ENCODE measurements at places on chromosomes 1 and 21.

GRCh38 chr21:38511662-38512243 lies 13.5 kb upstream of the ERG start:
- DNase-seq, result no peak

DNA sequence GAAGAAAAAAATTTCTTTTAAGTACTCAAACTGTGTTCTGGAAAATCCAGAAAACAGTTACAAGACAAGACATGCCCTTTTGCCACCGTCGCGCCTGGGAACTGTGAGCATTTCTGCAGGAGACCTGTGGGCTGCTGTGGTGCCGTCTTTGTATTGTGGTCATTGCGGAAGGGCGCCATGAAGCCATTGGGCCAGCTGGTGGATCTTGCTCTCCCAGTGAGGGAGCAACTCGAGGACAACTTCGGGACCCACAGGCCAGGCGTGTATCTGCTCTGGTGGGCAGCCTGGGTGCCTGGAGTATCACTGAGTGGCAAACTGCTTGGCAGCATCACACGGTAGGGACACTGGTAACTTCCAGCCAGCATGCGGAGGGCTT lies 3.8 kb upstream of the THEMIS2 start:
- DNase-seq, result no peak

DNA sequence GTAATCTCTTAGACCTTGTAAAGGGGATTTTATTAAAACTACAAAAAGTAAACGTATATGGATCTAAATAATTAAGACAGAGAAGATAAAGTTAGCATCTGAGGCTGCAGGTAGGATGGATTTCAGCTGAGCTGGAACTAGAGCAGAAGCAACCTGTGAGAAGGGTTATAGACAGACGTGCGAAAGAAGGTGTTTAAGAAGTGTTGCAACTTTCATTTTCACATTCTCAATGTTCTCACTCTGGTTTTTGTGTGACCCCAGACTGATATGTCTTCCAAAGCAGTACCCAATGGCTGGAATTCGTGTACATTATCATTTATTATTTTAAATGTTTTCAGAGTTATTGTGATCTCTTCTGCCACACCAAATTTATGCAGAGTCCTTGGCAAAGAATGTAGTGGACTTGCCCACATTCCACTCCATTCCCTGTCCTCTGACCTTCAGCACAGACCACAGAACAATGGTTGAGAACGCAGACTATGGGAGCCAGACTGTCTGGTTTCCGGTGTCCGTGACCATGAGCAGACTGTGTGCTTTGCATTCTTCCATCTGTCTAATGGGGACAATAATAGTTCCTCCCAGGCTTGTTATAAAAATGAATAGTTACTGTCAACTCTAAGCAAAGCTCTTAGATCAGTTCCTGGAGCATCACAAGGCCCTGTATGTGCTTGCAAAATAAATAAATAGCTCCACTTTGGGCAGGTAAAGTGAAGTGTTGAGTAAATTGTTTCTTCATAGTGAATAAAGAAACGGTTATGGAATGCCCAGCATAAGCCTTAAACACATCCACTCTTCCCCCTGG lies 140.6 kb upstream of the SAMSN1 start:
- no peak for DNase-seq

- DNase-seq, result no peak
Measured at GRCh38 chr21:34183331-34183928, 110.1 kb downstream of the MRPS6 start.

DNA sequence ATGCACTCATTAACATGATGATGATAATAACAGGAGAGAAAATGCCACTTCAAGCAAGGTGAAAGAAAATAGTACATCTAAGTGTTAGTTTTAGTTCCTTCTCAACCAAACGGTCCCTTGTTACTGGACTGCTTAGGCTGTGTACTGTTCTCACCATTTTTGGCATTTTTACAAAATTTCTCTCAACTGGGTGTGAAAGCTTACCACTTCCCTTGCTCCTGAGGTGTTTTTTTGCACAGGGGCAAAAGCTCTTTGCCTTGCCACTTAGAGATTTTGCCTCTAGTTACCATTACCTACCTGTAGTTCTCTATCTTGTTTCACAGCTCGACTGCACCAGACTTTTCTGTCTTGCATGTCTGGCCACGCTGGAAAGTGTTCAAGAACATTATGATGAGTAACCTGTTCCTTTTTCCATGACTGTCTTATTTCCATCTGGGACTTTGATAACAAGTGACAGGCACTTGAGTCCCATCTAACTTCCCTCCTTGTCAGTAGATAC lies 10.7 kb downstream of the NEK7 start:
- no peak for DNase-seq

- DNase-seq, result no peak
Measured at GRCh38 chr1:98546319-98546718, 115.2 kb upstream of the SNX7 start.

DNA sequence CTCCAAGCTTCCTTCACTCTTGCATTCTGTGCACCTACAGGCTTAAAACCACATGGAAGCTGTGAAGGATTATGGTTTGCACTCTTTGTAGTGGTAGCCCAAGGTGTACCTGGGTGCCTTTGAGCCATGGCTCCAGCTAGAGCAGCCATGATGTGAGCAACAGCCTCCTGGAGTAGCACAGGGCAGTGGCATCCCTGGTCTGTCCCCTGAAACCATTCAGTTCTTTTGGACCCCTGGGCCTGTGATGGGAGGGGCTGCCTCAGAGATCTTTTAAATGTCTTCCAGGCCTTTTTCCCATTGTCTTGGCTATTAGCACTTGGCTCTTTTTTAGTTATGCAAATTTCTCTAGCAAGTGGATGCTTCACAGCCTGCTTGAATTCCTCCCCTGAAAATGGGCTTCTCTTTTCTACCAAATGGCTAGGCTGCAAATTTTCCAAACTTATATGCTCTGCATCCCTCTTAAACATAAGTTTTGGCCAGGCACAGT lies 47.4 kb downstream of the CLCA4 start:
- DNase-seq, result no peak

DNA sequence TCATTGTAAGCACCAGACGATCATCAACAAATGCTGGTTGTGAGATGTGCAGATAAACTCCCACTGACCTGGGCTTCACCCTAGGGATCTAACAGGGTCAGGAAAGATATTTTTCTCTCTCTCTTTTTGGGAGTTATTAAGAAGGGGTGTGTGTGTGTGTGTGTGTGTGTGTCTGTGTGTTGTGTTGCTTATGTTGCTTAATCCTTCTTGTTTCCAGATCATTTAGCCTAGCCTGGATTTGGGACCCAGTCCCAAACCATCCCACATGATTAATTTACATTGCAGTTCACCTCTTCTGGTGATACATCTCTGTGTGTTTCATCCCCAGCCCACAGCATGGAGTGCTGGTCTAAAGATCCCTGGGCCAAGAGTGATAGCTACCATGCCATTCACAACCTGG lies 122.8 kb upstream of the IPO9 start:
- DNase-seq, result peak; percentile 62

- DNase-seq, result no peak
Measured at GRCh38 chr1:5742032-5742431, 250.2 kb downstream of the NPHP4 start.

DNA sequence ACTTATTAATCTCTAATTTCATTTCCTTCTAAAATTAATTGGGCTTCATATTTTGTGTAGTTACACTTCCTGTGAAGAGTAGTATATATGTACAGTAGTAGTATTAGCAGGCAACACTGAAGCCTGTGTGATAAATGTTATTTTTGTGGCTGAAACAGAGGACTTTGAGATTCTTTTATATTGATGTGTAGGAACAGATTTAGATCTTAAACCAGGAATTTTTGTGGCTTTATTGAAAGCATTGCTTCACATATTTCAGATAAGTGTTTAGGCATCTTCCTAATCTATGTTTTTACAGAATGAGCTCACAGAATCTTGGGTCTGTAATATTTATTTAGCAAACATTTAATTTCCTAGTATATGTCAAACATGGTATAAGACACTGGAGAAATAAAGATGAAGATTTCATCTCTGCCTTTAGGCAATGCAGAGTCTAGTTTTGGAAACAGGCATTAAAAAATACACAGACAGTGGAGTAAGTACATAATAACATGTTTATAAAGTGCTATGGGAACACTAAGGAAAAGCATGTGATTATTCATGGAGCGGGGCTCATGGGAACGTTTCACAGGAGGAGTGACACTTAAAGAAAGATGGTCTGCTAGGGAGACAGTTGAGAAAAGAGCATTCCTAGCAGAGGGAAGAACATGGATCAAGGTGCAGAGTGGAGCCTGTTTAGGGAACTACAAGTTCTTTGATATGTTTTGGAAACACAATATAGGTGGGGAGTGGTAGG lies 52.7 kb downstream of the MIGA1 start:
- DNase-seq, result peak; percentile 76

- peak; percentile 74 for DNase-seq
Measured at GRCh38 chr21:28375708-28376385, 616.8 kb downstream of the LTN1 start.

DNA sequence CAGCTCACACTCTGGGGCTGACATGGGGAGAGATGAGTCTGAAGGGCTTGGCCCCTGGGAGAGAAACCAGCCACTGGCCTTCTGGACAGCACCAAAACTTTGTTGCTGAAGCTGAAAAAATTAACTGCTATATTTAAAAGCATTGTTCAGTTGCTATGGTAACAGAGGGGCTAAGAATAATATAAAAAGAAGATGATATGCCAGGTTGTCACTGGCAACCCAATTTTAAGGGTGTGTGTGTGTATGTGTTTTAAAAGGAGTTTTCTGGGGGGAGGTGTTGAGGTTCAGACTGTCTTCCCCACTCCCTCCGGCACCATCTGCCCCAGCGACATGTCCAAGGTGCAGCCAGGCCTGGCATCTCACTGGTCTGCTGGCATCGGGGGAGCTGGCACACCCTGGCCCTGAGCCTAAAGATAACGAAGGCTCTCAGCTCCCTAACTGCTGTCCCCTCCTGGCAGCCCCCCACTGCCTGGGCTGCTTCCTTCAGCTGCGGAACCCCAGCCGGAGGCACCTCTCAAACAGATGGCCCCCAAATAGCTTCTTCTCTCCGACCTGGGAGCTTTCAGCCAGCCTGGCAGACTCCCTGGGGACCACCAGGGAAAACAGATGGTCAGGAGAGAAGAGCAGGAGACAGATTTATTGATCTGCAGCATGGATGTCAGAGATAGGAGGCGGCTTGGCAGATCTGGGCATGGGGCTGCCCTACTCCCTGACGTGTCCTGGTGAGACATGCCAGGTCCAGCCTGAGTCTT lies 203.9 kb downstream of the HIVEP3 start:
- no peak for DNase-seq

GRCh38 chr1:64173336-64173940 lies 30.0 kb upstream of the UBE2U start:
- DNase-seq, result no peak

- DNase-seq, result peak; percentile 94
Measured at GRCh38 chr1:20696397-20697333, 21.1 kb downstream of the KIF17 start.

Measured in fibroblast of gingiva (primary cell).